Sigmoid colon (tissue), 7 donors: ENCODE measurements at places on chromosomes 16 and 17. TPM values are rescaled to one million over a fixed set of nuclear protein-coding genes. Genes with fewer than 3 reads are reported as not detected.

ORC6 gene
- 2.5 TPM for total RNA-seq

GRCh38 chr16:24088767-24089166 is 167.4 kb upstream of the CACNG3 start:
- no peak overlapping the region for H3K4me3 ChIP-seq
- no peak for DNase-seq
- H3K36me3 ChIP-seq, result no peaks in the 10 kb centered on the region
- H3K27me3 ChIP-seq, result no peaks in the 10 kb centered on the region
- H3K4me1 ChIP-seq, result no peaks in the 10 kb centered on the region
- no peak overlapping the region for H3K27ac ChIP-seq

METRN gene
- total RNA-seq, result 34.9 TPM

- H3K36me3 ChIP-seq, result no peaks in the 10 kb centered on the region
- no peaks in the 10 kb centered on the region for H3K4me1 ChIP-seq
- H3K27me3 ChIP-seq, result no peaks in the 10 kb centered on the region
Measured at GRCh38 chr16:4204521-4204920, 37.4 kb downstream of the SRL start.

CLEC18C gene
- total RNA-seq, result not detected

DNA sequence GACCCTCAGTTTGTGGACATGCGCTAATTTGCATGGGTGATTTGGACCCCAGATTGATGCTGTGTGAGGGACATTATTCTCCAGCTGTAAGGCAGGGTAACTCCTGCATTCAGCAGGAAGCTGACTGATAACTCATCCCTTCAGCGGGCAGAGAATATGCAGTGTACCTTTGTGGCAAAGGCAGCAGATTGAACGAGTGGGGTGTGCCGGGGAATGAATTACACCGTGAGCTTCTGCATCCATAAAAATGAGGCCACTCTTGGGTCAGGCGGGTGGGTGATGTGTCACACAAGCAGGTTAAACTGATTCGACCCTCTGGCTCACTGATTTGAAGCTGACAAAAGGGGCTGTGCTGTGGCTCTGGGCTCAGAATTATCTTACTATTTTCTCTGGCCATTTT is 128.9 kb upstream of the PMFBP1 start:
- no peak overlapping the region for H3K27ac ChIP-seq
- no peak overlapping the region for H3K4me3 ChIP-seq
- H3K4me1 ChIP-seq, result no peaks in the 10 kb centered on the region
- no peaks in the 10 kb centered on the region for H3K27me3 ChIP-seq

- H3K36me3 ChIP-seq, result no peaks in the 10 kb centered on the region
- no peaks in the 10 kb centered on the region for H3K4me1 ChIP-seq
- H3K27me3 ChIP-seq, result no peaks in the 10 kb centered on the region
- no peak overlapping the region for H3K27ac ChIP-seq
- DNase-seq, result no peak
- H3K4me3 ChIP-seq, result no peak overlapping the region
Measured at GRCh38 chr16:50838165-50838564, 96.3 kb downstream of the CYLD start.

GNGT2 gene
- 3.9 TPM for total RNA-seq

- DNase-seq, result peak; percentile 54
- no peak overlapping the region for H3K27ac ChIP-seq
- no peaks in the 10 kb centered on the region for H3K4me1 ChIP-seq
- no peak overlapping the region for H3K4me3 ChIP-seq
- H3K36me3 ChIP-seq, result no peaks in the 10 kb centered on the region
Measured at GRCh38 chr16:85401917-85402766, 211.0 kb upstream of the GSE1 start.

DNA sequence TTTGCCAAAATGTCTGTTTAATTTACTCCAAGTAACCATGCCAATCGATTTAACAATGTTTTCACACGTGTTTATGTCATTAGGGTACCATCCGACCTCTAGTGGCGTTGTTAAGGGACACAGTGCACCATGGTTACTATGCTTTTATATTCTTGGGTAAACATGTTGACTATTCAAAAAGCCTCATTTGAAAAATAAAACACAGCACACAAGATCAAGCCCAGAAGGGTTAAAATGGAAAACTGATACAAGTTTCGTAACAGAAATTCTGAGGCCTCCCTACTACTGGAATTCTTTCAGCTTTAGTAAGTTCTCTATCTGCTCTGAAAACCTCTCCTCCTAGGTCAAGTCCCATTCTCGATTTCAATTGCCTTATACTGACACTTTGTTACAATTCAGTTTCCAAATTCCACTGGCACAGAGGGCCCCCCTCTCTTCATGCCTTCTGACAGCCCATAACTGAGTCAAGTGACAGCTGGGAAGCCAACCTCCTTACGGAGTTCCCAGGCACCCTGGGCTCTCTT is 2.1 kb downstream of the CFAP20 start:
- peaks cover 48% of the 10 kb centered on the region for H3K4me1 ChIP-seq
- peak overlapping the region; percentile 93 for H3K27ac ChIP-seq
- no peaks in the 10 kb centered on the region for H3K36me3 ChIP-seq
- peak overlapping the region; percentile 83 for H3K4me3 ChIP-seq
- DNase-seq, result no peak

- H3K27me3 ChIP-seq, result peaks cover 71% of the 10 kb centered on the region
- H3K27ac ChIP-seq, result no peak overlapping the region
- no peak for DNase-seq
- peaks cover 51% of the 10 kb centered on the region for H3K4me1 ChIP-seq
Measured at GRCh38 chr17:68196394-68197090, 51.3 kb upstream of the AMZ2 start.

CENPX gene
- 78.4 TPM for total RNA-seq

DNA sequence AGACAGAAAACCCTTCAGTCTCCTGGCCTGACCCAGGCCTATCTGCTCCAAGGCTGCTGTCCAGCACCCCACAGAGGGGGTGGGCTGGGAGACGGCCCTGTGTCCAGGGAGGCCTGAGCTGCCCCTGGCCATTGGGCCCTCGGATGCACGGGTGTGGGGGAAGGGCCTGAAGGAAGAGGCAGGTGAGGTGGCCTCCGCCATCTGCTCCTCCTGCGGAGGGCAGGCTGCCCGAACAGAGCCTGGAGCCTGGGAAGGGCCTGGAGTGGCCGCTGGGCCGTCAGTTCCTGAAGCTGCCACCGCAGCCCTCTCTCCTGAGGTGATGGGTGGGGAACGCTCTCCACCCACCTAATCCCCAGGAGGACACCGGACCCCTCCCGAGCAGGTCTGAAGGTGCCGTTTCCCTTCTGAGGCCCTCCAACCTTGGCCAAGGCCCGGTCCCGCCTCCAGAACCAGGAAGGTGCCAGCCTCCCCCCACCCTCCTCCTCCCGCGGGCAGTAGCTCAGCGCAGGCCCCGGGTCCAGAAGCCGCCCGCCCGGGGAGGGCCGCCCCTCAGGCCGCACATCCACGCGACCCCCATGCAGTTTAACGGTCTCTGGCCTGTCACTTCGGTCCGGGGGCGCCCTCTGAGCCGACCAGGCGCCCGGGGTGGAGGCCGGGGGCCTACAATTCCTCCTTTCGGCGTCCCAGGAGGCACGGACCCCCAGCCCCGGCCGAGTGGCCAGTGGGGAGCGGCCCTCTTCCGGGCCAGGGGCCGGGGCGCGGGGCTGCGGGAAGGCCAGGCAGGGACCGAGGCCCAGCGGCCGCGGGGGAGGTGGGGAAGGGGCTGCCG is 835 bp downstream of the FBXL16 start:
- peaks cover 72% of the 10 kb centered on the region for H3K27me3 ChIP-seq
- no peak for DNase-seq
- no peak overlapping the region for H3K27ac ChIP-seq
- no peak overlapping the region for H3K4me3 ChIP-seq
- no peaks in the 10 kb centered on the region for H3K36me3 ChIP-seq

LUC7L3 gene
- total RNA-seq, result 65.6 TPM

MRM1 gene
- total RNA-seq, result 2.8 TPM

DNA sequence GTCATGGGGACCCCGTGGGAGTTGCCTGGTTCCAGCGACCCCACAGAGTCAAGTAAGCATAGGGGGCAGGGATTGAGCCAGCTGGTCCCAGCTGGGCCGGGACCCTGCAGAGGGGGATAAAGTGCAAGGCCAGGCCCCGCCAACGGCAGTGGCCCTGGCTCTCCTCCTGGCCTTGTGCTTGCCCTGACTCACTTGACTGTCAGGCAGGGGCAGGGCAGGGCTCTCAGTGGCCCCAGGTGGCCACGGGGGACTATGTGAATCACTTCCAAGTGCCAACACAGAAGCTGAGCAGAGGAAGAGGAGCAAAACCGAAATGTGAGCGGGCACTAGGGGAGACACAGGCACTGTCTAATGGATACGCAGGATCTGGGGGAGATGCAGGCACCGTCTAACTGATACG is 21.6 kb upstream of the NCBP3 start:
- H3K27me3 ChIP-seq, result no peaks in the 10 kb centered on the region
- peaks cover 7% of the 10 kb centered on the region for H3K36me3 ChIP-seq
- DNase-seq, result no peak

- no peaks in the 10 kb centered on the region for H3K27me3 ChIP-seq
- no peaks in the 10 kb centered on the region for H3K36me3 ChIP-seq
- no peak overlapping the region for H3K4me3 ChIP-seq
- no peaks in the 10 kb centered on the region for H3K4me1 ChIP-seq
- DNase-seq, result no peak
Measured at GRCh38 chr17:36085765-36086164, 4.2 kb downstream of the CCL3 start.

RARA gene
- total RNA-seq, result 15.8 TPM

DNA sequence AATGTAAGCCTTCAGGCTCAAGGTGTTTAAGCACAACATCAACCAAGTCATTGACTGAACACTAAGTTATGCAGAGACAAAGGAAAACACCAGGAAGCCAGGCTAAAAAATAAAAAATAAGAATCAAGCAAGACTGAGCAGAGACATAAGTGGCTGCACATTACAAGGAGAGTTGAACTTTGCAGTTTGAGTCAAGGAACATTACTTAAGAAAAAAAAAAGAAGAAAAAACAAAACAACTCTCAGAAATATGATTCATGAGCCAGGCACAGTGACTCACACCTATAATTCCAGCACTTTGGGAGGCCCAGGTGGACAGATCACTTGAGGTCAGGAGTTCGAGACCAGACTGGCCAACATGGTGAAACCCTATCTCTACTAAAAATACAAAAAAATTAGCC is 168.1 kb downstream of the C16orf95 start:
- H3K27me3 ChIP-seq, result peaks cover 2% of the 10 kb centered on the region
- no peak overlapping the region for H3K4me3 ChIP-seq
- no peaks in the 10 kb centered on the region for H3K4me1 ChIP-seq
- no peaks in the 10 kb centered on the region for H3K36me3 ChIP-seq
- H3K27ac ChIP-seq, result no peak overlapping the region

UTP18 gene
- total RNA-seq, result 20.0 TPM

GRCh38 chr16:1485847-1486496 is 2.8 kb downstream of the PTX4 start:
- H3K27me3 ChIP-seq, result no peaks in the 10 kb centered on the region
- no peaks in the 10 kb centered on the region for H3K36me3 ChIP-seq
- DNase-seq, result no peak
- no peak overlapping the region for H3K27ac ChIP-seq
- H3K4me3 ChIP-seq, result no peak overlapping the region
- no peaks in the 10 kb centered on the region for H3K4me1 ChIP-seq

GRCh38 chr16:65154321-65154720 is 32.5 kb upstream of the CDH11 start:
- no peak for DNase-seq
- H3K4me3 ChIP-seq, result no peak overlapping the region
- no peaks in the 10 kb centered on the region for H3K36me3 ChIP-seq

MT2A gene
- total RNA-seq, result 140 TPM

DNA sequence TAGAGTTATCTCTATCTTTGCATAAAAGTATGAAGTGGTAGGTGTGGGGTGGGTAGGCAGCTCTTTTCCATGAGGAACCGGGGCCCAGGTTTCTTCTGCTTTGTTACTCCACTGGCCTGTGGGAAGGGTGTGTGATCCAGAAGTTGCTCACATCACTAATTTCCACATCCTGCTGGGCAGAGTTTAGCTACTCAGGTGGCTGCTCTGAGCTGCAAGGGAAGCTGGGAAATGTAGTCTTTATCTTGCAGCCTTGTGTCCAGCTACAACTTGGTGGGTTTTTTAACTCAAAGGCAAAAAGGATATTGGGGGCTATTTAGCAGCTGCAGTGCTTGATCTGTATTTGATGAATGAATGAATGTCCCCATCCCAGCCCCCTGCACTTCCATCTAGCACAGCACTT is 335.3 kb downstream of the SNX29 start:
- H3K27me3 ChIP-seq, result no peaks in the 10 kb centered on the region
- H3K4me3 ChIP-seq, result no peak overlapping the region
- no peak for DNase-seq
- H3K36me3 ChIP-seq, result no peaks in the 10 kb centered on the region

DNA sequence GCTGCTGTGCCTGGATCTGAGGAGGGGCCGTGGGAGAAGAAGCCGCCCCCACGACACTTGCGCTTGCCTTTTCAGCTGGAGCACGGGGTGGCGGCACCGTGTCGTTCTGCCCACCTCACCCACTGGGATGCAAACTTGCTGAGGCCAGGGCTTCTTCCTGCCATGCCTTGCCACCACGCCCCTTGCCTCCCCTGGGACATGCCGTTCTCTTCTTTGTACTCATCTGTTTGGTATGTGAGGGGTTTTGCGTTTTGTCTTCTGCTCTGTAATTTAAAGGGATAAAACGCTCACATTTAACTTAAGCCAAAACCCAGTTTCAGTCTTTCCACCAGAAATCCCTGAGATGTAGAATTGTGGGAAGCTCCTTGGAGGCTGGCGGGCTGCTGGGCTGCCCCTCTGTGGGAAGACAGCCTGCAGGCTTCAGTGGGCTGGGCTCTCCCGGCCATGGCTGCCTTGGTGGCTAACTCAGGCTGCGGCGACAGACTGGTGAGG is 180.2 kb downstream of the RPTOR start:
- DNase-seq, result no peak
- H3K36me3 ChIP-seq, result no peaks in the 10 kb centered on the region
- H3K27ac ChIP-seq, result no peak overlapping the region
- H3K4me1 ChIP-seq, result no peaks in the 10 kb centered on the region
- no peaks in the 10 kb centered on the region for H3K27me3 ChIP-seq

APOH gene
- total RNA-seq, result not detected

RAB37 gene
- 0.54 TPM for total RNA-seq

DNA sequence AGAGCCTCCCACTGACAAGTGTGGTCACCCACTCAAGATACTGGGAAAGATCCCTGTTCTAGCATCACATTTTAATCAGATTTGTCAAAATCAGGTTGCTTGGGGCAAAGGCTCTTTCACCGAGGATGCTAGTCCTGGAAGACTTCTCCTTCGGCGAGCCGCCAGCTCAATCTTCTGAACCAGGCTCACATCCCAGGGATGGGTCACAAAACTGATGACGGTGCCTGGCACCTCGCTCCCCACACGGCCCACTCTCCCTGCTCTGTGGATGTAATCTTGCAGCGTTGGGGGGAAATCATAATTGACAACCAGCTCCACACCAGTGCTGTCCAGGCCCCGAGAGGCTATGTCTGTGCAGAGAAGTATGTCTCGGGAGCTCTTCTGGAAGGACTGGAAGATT is 1.5 kb downstream of the DDX28 start:
- no peaks in the 10 kb centered on the region for H3K4me1 ChIP-seq
- DNase-seq, result no peak
- no peak overlapping the region for H3K27ac ChIP-seq
